Activated gamma-delta T cell treated with Interleukin-2 at 50 U/mL for 16 hours (primary cell): ENCODE measurements at places on chromosomes 12 and 14.

DNA sequence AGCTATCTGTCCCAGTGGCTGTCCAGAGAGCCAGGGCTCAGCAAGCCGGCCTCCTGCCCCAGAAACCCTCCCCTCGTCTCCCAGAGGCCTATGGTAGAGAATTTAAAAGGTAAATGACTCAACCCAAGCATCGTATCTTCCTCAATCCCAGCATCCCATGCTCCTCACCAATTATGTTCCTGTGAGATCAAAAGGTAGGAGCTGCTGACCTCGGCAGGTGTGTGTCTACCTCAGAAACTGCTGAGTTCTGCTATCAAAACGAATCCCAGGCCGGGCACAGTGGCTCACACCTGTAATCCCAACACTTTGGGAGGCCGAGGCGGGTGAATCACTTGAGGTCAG is 49.3 kb downstream of the FOXN3 start:
- no peak for DNase-seq

- DNase-seq: no peak
Measured at GRCh38 chr14:57091030-57091608, 177.6 kb downstream of the EXOC5 start.

DNA sequence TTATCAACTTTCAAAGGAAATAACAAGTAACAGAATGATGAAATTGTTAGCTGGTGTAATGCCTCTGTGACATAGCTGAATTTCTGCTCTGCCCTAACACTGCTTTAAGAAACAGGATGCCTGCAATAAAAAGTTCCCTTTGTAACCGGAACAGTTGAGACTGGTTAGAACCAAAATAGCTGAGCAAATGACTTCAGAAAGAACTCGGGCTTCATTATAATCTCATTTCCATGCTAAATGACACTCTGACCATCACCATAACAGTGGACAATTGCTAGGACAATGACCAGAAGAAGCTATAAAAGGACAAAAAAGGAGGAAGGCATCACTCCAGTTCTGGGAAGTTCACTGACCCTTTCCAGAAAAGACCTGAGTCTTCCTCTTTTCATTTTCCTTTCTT is 23.5 kb upstream of the PYGL start:
- DNase-seq: no peak

DNA sequence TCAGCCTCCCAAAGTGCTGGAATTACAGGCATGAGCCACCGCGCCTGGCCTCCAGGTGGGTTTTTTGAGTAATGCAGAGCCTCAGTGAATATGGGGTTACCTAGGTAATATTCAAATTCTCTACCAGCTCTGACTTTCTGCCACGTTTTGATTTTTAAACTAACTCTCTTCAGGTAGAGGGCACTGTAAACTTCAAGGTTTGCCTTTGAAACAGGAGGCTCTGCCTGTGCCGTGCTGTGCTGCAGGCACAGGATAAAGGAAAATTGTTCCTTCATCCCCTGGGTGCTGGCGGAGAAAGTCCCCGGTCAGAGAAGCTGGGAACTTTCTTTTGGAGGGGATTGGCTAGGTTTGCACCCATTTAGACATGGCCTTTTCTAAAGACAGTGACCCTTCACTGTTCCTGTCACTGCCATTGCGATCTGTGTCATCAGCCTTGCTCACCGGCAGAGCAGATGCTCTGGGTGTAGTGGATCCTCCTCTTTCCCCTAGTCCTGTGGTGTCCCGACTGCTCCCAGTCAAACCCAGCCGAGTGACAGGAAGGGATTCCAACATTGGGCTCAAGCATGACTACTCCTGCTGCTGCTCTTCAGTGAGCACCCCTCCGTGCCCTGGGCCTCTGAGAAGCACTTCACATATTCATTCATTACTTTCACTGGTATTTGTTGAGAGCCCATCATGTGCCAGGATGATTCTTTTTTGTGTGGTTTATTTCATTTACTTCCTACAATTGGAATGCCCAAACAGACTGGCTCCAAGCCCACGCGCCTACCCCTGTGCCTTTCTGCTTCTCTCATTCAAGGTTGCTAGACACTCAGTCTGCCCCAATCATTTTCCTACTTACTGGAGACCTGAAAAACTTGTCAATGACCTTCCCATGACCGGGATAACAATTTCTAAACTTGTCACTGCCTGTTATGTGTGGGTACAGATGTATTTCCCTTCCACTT is 103.6 kb downstream of the TMEM30B start:
- no peak for DNase-seq

GRCh38 chr14:23095196-23096108 is at the start of gene C14orf119:
TSS of gene C14orf119 (plus strand) at chr14:23095505. CDS start at chr14:23097659, 2,154 bp downstream.
- peak; percentile 100 for DNase-seq

DNA sequence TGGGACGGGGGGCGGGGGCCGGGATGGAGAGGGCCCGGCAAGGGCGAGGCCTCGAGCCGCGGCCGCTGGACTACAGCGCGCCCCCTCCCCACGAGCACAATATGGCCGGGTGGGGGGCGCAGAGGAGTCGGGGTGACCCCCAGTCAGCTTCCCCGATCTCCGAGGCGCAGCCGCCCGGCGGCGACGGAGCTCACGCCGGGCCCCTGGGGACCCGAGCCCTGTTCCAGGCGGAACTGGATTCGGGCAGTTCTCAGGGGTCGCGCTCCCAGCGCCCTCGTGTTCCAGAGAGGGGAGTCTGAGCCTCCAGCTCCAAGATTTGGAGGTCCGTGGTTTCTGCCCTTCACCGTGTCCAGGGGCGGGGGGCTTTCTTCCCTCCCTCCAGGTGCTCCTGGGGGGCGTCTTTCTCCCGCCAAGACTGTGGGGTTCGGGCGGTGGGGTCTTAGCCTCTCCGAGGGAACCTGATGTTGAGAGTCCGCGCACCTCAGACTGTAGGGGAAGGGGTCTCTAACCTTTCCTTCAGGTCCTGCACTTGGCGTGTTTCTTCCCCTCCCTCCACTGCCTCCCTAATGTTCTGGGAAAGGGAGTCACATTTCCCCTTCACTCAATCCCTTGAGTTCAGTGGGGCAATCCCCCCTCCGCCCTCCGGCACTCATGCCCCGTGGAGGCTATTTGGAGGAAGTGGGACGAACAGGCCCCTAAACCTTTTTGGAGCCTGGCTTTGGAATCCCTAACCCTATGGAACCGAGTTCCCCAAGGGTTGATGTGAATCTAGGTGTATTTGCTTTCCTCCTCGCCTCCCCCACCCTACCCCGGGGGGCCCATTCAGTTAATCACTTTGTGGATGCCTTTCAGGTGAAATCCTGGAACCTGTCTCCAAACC is 584 bp downstream of the ACVR1B start:
- DNase-seq: peak; percentile 5

GRCh38 chr14:105760691-105761344 is 234.4 kb downstream of the TMEM121 start:
- no peak for DNase-seq

- no peak for DNase-seq
Measured at GRCh38 chr12:94769776-94770759, 119.7 kb upstream of the TMCC3 start.

DNA sequence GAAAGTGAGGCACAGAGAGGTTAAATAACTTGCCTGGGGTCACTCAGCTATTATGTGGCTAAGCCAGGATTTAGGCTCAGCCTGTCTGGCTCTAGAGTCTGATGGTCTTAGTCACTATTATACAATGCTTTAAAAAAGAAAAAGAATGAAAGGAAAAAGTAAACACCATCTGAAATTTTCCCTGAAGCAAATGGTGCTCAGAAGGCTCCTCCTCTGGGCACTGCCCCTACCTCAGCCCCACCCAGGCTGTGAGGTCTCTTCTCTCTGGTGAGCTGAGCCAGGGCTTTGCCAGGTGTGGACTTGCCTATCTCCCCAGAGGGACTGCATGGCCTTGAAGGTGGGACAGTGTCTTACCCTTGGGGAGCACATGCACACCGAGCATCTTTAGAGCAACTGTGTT is 117.5 kb upstream of the DYRK2 start:
- no peak for DNase-seq

- peak; percentile 48 for DNase-seq
Measured at GRCh38 chr12:108856428-108857157, 790 bp downstream of the SSH1 start.

DNA sequence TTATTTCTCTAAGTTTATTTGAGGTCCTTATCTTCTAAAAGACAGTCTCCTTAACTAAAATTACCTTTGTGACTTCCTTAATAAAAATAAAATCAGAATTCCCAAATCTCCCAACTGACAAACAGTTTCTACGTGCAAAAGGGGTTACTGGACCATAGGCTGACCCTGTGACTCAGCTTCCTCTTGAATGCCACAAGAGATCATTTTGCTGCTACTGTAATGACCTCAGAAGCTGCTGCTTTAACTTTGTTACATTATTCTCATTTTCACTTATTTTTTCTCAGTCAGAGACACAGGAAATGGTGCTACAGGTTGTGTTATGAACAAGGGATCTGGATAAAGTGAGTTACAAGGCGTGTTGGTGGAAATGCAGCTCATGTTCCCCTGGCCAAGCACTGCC is 132.2 kb upstream of the TMTC2 start:
- no peak for DNase-seq

DNA sequence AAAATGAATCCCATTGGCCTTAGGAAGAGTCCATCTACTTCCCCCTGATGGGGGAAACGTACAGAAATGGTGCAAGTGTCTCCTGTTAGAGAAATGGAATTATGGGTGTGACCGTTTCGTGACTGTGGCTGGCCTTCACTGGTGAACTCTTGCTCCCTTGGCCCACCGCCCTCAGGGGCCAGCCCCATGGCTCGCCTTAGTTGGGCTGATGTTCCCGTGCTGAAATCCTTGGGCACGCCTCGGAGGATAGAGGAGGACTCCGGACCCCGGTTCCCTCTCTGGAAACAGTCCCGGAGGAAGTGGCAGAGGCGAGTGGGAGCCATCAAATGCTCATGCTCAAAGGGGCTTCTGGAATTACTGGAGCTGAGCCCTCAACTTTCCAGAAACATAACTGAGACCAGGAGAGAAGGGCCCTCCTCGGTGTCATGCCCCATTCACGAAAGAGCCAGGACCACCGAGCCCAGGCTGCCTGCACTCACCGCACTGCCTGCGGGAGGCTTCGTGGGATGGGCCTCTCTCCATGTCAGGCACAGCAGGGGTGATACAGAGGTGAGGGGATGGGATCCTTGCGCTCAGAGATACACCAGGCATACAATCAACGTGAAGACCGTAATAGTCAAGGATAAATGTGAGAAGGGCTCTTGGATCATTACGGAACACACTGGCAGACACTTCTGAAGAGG is 10.1 kb upstream of the CACNA2D4 start:
- no peak for DNase-seq

- peak; percentile 51 for DNase-seq
Measured at GRCh38 chr14:75709207-75709812, 48.3 kb downstream of the TTLL5 start.

- no peak for DNase-seq
Measured at GRCh38 chr12:39993268-39993667, 112.6 kb downstream of the SLC2A13 start.

- no peak for DNase-seq
Measured at GRCh38 chr14:71328183-71328582, 420.9 kb downstream of the PCNX1 start.

- no peak for DNase-seq
Measured at GRCh38 chr14:74427651-74428050, 1.6 kb upstream of the SYNDIG1L start.

DNA sequence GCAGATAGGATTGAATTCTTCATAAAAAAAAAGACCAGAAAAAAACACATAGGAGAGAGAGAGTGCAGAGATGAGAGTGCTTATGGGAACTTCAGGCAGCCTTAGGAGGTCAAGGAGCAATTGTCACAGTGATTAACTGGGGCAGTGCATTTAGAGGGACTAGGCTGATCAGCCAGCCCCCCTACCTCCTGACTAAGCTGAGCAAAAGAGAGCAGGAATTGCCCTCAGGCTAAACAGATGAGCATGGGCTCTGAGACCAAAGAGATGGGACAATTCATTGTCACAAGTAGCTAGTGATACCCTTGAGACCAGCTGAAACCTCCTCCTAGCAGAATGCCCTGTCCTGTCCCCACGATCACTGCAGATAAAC is 124.0 kb downstream of the BTG1 start:
- DNase-seq: no peak

DNA sequence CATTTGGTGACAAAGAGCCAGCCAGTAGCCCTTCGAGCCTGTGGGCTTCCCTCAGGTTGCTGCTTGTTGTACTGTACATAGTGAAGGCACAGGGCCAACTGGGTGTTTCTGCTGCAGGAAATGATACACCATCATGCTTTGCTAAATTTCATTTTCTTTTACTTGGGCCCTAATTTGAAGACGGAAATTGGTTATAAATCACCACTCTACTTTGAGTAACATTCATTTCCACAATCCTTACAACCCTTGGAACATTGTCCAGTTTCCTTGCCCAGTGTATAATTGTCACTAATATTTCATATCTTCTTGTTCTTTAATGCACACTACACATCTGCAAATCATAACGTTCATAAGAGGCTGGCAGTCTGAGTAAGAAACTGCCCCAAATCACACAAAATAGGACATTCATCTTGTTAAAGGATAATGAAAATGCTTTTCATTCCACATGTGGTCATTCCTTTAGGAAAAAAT is 30.2 kb downstream of the MSRB3 start:
- no peak for DNase-seq

GRCh38 chr14:99321236-99321925 is 49.4 kb upstream of the BCL11B start:
- no peak for DNase-seq

DNA sequence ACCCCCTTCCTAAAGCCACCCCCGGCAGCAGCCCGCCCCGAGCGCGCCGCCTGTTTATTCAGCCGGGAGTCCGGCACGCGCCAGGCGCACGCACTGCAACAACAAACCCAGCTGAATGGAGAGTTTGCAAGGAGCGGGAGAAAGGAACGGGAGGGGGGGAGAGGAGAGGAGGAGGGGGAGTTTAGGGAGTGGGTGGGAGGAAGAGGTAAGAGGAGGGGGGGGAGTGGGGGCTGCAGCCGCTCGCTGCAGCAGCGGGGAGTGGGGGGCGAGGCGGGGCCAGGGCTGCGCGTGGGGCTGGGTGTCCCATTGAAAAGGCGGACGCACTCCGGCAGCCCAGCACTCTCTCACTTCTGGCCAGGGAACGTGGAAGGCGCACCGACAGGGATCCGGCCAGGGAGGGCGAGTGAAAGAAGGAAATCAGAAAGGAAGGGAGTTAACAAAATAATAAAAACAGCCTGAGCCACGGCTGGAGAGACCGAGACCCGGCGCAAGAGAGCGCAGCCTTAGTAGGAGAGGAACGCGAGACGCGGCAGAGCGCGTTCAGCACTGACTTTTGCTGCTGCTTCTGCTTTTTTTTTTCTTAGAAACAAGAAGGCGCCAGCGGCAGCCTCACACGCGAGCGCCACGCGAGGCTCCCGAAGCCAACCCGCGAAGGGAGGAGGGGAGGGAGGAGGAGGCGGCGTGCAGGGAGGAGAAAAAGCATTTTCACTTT is at the start of gene ASCL1:
Gene ASCL1 (plus strand): TSS at position 336 of the 712 bp plus-strand sequence. CDS start 571 bp downstream, outside the sequence.
- DNase-seq: no peak
